ENCODE measurements at places on chromosomes 4 and X. TPM values are rescaled to one million over a fixed set of nuclear protein-coding genes. Genes with fewer than 3 reads are reported as not detected.

DNA sequence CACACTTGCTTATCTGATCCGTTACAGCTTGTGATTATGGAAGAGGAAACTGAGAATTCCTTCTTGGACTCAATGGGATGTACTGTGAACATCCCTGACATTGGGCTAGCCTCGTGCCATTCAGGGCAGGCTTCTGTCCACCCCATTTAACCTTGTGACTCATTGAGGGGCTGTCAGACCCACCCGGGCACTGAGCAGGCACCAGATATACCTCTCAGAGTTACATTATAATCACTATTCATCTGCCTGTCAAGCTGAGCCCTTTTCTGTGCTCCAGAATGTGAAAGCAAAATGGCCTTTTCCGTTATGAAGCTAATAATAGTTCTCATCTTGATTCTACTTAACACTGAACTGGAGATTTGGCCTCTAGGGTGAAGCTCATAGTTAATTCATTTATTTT lies 170.6 kb upstream of the SCML1 start:
- no peak for DNase-seq

DNA sequence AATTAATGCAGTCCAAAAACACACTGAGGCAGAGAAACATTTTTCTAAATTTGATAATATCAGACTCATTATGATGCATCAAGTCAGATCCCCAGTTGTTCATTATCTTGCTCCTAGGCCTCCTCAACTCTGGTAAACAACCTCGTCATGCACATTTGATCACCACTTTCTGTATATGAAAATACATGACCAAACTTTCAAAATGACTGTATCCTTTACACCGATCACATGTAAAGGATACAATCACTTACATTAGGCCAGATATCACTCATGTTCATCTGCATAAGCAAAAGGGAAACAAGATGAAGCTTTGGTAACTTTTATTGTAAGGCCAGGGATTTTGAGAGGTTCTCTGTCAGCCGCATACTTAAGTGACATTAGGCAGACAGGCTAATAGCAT lies 99.4 kb upstream of the IL1RAPL1 start:
- no peak for DNase-seq

- no peak for DNase-seq
Observed at GRCh38 chr4:151674804-151675391, 85.9 kb downstream of the GATB start.

- DNase-seq = no peak
Observed at GRCh38 chr4:54096295-54096962, 3.5 kb upstream of the GSX2 start.

- DNase-seq = no peak
Observed at GRCh38 chr4:134018846-134019245, 182.7 kb downstream of the PABPC4L start.

ERAS gene
- not detected for polyA plus RNA-seq
